ENCODE measurements at places on chromosomes 7 and 10.

DNA sequence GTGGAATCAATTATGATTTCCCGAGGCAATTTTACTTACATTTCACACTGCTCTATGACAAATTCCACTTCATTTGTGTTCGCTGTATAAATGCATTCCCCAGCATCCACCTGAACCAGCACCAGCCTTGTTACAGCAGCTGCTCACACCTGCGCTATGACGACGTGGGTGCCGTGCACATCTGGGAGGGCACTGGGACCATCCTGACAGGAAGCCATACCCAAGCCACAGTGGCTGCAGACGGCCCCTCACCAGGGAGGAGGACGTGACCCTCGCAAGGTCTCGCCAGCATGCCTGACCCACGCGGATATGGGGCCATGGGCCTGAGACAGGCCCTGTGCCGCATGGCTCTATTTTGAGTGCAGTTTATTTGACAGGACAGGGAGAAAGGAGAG lies 201.3 kb downstream of the MAD1L1 start:
- no peak for DNase-seq

DNA sequence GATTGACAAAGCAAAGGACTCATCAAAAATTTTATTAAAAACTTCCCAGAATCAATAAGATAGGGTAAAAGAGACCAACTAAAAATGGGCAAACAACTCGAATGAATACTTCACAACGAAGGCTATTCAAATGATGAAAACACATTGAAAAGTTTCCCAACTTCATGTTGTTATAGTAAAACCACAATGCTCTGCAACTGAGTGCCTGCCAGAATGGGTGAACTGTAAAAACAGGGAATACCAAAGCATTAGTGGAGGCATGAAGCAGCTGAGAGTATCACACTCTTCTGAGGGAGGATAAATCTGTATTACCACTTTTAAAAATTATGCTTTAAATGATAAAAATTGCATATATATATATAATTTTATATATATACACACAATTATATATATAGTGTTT lies 1214.7 kb downstream of the SORCS3 start:
- no peak for DNase-seq

GRCh38 chr7:153835103-153835502 lies 217.1 kb upstream of the DPP6 start:
- DNase-seq = no peak

DNA sequence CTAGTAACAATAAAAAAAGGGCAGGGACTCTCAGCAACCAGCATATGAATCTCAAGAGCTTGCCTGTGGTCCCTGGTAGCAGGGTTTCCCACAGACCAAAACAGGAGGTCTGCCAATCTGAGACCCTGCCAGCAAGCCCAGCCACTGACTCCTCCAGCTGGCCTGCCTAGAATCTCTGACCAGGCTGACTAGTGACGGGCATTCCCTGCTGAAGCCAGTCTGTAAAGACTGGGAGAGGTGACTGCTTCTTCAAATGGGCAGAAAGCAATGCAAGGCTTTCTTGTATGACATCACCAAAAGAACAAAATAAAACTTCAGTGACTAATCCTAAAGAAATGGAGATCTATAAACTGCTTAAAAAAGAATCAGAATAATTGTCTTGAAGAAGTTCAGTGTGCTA lies 249.4 kb downstream of the TCF7L2 start:
- DNase-seq = no peak

DNA sequence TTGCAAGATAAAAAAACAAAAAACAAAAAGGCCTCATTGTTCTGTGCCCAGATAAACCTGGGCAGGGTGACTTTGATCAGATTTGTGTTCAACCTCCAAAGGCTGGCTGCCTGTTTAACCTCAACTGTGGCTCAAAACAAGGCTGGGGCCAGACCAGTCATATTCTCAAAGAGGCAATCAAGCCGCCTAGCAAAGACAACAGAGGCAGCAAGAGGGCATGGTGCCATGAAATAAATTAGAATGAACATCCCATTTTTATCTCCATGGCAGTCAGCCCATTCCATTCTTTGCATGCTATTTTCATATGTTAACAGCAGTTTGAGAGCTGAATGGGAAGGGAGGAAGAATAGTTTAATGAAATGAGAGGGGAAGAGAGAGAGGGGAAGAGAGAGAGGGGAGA lies 1150.3 kb downstream of the TYW1 start:
- DNase-seq = no peak

GRCh38 chr10:17831896-17832295 lies 22.7 kb downstream of the MRC1 start:
- DNase-seq = no peak

DNA sequence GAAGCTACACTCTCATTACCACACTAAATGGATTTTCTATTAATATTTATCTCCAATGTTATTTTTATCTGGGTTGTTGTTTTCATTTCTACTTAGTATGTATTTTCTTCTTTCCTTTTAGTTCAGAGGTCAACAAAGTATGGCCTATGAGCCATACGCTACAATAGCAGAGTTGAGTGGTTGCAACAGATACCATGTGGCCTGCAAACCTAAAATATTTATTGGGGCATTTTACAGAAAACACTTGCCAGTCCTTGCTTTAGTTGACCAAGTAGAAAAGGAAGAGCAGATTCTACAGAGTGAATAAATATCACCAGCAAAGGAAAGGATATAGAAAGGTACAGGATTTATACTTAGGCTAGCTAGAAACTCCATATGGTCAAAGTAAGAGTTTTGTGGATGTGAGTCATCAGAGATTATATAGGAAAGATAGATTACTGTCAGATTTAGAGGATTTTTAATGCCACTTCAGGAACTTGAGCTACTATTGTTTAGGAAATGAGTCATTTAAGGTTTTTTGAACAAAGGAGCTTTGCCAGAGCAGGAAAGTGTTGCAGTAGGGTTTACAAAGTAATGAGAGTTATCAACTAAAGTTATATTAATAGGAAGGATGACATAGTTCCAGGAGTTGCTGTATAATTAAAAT lies 323.3 kb upstream of the KAT6B start:
- DNase-seq = no peak

GRCh38 chr10:16439295-16439694 lies 2.5 kb downstream of the PTER start:
- no peak for DNase-seq

DNA sequence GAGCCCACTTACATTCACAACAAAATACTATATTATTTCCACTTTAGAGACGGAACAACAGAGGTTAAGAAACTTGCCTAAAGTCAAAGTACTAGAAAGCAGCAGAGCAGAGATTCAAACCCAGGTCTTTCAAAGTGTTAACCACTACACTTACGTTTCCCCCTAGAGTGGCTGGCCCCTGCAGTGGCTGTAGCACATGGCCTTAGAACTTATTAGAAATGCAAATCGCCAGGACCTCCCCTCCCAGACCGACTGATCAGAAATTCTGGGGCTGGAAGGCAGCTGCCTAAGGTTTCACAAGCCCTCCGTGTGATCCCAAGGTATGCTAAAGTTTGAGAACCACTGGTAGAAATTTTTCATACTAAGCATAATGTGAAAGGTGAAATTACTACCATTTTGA lies 8.1 kb downstream of the MPP7 start:
- no peak for DNase-seq

GRCh38 chr7:30977222-30977621 lies 13.5 kb downstream of the GHRHR start:
- no peak for DNase-seq

DNA sequence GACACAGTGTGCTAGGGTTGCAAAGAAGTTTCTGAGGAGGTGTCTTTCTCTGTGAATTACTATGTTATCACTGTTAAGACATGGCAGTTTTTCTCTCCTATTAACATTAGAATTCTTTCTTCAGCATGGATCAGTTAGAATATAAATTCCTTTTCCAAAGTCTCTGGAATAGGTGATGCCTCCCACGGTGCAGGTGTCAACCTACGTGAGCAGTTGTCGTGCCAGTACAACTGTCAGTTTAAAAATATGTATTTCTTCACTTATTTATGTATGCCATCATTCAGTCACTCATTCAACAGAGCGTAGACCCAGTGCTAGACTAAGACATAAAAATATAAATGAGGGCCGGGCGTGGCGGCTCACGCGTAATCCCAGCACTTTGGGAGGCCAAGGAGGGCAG lies 83.5 kb downstream of the TACC2 start:
- no peak for DNase-seq

DNA sequence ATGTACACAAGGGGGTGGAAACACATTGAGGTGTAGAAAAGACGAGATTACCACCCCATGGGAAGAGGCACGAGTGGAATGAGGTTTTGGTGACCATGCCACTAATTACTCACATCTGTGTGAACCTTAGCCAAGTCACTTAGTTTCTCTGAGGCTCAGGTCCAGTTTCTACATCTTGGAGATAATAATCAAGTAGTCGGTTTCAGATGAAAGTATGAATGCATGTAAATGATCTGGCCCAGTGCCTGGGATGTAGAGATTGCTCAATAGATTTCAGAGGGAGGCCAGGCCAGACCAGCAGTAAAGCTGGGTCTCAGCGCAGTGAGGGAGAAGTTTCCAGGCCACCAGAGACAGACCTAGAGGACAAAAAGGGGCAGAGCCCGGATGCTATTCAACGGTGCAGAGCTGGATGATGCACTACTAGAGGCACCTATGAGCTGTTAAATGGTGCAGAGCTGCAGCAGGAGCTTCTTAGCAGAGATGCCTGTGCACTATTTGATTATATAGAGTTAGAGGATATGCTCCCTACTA lies 725.1 kb downstream of the GRID1 start:
- DNase-seq = no peak

- DNase-seq = no peak
These were observed 50.0 kb downstream of the VWA2 start for GRCh38 chr10:114289096-114289436.

GRCh38 chr7:43431020-43431595 lies 151.8 kb upstream of the STK17A start:
- DNase-seq = no peak

GRCh38 chr7:127380479-127380878 lies 12.0 kb downstream of the ZNF800 start:
- DNase-seq = no peak

DNA sequence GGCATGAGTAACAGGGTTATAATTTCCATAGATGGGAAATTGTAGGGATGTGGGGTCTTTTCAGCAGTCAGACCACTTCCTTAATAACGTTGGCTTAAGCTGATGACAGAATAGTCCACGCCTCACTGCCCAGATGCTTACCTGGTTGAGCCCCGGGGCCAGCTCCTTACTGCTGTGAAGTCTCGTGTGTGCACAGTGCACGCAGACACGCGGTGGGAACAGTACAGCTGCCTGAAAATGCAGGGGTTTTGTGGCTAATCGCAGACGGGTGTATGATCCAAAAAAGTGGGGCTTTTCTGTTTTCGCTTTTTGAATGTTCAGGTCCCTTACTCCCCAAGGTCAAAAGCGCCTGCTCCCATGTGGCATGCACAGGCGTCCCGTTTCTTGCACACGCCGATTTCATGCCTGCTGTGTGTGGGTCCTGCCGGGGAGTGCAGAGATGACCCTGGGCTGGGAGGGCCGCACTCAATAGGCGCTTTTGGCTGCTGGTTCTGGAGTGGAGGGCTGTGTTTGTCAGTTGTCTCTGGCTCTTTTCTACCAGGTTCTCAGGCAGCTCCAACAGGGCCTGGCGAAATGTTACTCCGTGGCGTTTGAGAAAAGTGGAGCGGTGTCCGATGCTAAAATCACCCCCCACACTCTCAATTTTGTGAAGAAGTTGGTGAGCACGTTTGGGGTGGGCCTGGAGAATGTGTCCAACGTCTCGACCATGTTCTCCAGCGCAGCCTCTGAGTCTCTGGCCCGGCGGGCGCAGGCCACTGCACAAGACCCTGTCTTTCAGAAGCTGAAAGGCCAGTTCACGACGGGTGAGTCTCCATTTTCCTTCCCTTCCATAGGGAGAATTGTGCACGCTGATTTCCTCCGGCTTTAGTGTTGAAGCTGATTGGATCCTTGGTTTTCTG lies 116.0 kb downstream of the TRRAP start:
- DNase-seq = no peak
